MCF 10A (cell line): ENCODE measurements at places on chromosomes 2 and 18.

GRCh38 chr2:105736145-105736544 lies 8.6 kb upstream of the NCK2 start:
- peaks cover 5% of the 10 kb centered on the region for H3K36me3 ChIP-seq

- no peak overlapping the region for H3K4me3 ChIP-seq
- H3K4me1 ChIP-seq = peaks cover 51% of the 10 kb centered on the region
- no peak overlapping the region for H3K27ac ChIP-seq
- H3K36me3 ChIP-seq = no peaks in the 10 kb centered on the region
- peak; percentile 75 for DNase-seq
Observed at GRCh38 chr2:173656086-173656485, 301.4 kb downstream of the CDCA7 start.

DNA sequence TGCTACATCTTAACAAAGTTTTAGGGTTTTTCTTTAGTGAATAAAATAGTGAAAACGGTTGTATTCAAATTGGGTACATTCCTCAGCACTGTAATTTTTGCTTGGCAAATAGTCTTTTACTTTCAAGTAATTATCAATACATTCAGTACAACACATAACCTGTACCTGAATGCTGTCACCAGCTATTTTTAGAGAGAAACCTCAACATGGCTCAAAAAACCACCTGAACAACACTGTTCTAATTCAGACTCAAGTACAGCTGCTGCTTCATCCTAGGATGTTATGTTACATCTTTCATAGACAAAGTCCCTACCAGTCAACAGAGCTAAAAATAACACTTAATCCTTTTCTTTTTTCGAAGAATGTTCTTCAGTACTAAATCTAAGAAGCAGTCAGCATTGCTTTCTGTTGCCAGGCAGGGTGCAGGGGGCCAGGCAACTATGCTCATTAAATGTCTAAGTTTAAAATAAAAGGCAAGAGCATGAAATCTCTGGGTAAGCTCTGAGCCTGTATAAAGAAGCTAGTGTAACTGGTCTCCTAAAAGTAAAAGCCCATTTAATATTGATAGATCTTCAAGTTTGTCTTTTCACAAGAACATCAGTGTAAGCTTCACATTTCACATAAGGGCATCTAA lies 20.5 kb downstream of the PDIA6 start:
- H3K27ac ChIP-seq = no peak overlapping the region
- no peak overlapping the region for H3K4me3 ChIP-seq
- H3K27me3 ChIP-seq = no peaks in the 10 kb centered on the region
- H3K4me1 ChIP-seq = no peaks in the 10 kb centered on the region
- DNase-seq = no peak

- H3K27ac ChIP-seq = no peak overlapping the region
- peak; percentile 2 for DNase-seq
- peaks cover 32% of the 10 kb centered on the region for H3K27me3 ChIP-seq
- H3K36me3 ChIP-seq = no peaks in the 10 kb centered on the region
- H3K4me3 ChIP-seq = no peak overlapping the region
- no peaks in the 10 kb centered on the region for H3K4me1 ChIP-seq
Observed at GRCh38 chr2:23249348-23249747, 135.6 kb upstream of the KLHL29 start.

DNA sequence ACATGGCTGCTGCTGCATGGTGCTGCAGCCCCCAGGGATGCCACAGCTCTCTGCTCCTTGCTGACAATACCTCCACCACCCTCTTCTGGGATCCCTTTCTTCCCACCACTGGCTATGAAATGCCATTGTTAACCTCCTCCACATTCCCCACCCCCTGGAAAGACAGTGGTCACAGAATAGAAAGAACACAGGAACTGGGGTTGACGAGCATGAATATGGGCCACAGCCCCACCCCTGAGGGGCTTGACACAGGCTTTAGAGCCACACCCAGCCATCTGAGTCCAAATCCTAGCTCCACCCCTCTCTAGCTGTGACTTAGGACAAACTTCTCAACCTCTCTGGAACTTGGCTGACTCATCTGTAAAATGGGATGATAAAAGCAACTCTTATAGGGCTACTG lies 47.3 kb downstream of the TMEM163 start:
- no peaks in the 10 kb centered on the region for H3K27me3 ChIP-seq
- H3K4me3 ChIP-seq = no peak overlapping the region
- DNase-seq = no peak
- no peaks in the 10 kb centered on the region for H3K4me1 ChIP-seq

GRCh38 chr2:17976871-17977746 lies 98.6 kb downstream of the KCNS3 start:
- H3K27ac ChIP-seq = peak overlapping the region; percentile 67
- no peaks in the 10 kb centered on the region for H3K36me3 ChIP-seq
- H3K4me3 ChIP-seq = no peak overlapping the region
- H3K4me1 ChIP-seq = peaks cover 12% of the 10 kb centered on the region
- H3K27me3 ChIP-seq = no peaks in the 10 kb centered on the region
